Activated T-cell treated with anti-CD3 and anti-CD28 coated beads, Interleukin-2, amount 50 U/mL, for 4 hours (primary cell): ENCODE measurements at places on chromosomes 6 and 20.

DNA sequence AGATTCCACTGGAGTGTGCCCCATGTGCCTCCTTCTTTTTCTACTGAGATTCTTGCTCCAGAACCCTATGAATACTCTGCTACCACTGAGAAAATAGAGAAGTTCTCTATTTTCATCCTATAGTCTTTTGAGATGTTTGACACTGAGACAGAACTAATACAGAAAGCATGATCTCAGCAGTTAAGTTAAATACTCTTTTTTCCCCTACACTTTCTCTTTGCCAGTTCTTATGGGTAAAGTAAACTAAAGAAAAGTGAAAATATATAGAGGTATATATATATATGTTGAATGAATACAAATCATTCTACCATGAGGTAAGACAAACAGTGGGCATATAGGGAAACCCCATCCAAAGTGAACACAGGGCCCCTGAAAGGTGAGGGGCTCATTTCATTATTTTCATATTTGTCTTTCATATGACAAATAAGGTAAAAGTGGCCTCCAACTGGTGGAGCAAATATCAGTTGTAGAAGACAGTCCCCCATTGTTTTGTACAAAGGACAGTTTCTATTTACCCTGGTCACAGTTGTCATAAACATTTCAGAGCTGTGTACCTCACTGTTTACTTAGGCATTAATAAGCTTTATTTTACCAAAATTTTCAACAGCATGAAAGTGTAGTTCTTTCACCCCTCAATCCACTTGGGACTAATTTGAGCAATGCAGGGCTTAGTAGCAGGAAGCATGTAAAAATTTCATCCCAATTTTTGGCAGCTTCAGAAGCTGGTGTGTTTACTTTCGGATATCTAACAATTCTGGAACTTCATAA is 188.3 kb upstream of the MARCKS start:
- DNase-seq: no peak

DNA sequence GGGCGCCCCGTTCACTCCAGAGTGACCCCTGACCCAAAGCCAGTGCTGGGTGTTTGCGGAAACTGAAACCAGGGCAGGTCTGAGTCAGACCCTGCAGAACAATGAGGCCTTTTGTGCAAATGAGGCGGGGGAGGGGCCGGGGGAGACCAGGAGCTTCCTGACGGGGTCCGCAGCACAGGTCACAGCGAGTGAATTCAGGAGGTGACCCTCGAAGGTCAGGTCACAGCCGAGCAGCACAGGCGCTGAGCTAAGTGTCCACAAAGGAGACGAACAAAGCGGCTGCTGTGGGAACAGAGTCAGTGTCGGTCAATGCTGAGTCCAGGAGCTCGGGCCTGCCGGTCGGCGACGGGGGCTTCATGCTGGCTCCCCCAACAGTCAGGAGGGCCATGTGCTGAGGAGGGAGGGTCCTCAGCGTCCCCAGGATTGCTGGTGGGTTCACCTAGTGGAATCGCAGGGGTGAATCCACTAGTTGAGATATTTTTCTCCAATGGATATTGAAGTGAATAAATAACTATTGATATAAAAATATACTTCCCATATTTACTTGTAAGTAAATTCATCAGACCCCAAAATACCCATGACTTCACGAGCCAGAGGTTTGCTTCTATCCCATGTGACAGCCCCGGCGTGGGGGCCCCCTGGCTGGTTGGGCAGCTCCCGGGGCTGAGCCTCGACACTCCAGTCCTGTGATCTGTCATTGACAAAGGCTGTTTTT is 188.4 kb upstream of the SULF2 start:
- DNase-seq: no peak

DNA sequence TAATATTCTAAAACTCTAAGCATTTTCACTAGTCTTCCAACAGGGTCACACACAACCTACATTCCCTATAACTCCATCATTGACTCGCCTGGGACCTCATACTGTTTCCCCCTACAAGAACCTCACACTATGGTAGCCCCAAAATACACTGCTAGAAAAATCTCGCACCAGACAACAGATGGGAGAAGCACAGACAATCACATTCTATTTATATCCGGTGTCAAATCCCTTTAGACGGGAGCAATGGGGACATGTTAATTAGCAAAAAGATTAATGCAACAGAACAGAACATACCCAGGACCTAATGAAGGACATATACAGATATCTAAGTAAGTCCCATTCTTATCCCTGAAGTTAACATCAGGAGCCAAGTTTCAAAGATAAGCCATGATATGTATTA is 33.6 kb downstream of the TMX4 start:
- no peak for DNase-seq

GRCh38 chr20:13717631-13718044 is 67.1 kb downstream of the ESF1 start:
- no peak for DNase-seq

- no peak for DNase-seq
Observed at GRCh38 chr6:155333414-155333813, 19.1 kb upstream of the TFB1M start.

DNA sequence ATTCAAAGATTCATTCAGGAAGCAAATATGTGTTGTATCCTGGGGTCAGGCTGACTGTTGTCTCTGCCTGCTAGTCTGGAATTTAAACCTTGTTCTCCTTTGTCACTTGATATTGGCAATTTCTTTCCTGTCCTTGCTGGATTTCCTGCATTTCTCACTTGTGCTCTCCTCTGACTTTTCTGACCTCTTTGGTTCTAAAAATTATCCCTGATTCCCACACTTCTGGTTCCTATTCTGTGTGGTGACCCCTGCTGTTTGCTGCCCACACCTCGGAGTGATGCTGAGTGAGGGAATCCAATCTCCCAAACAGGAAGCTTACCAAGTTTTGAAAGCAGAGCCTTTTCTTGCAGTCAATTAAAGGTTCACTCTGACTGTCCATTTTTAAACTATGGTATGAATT is 345.3 kb downstream of the CDKAL1 start:
- DNase-seq: no peak

- no peak for DNase-seq
Observed at GRCh38 chr20:61449057-61449609, 197.1 kb downstream of the CDH4 start.
